ENCODE measurements at places on chromosomes 1 and 21.

GRCh38 chr1:1122981-1123480, 7.1 kb upstream of the C1orf159 start:
- no peak for DNase-seq

- DNase-seq, result peak; percentile 45
Observed at GRCh38 chr1:230123280-230124185, 56.5 kb downstream of the GALNT2 start.

DNA sequence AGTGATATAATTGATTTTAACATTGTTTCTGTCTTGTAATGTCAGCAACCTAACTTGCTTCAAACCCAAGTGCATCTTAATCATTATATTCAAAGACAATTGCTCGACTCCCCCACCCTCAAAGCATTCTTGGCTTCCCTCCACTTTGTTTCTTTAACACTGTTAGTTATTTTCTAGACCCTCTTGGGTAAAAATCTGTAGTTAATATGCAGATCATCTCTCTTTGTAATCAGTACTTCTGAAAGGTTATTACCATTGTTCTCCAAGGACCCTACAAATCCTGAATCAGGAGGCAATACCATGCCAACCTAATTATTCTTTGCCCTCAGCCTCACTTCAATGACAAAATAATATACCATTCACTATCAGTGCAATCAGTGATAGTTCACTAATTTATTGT, 1075.7 kb downstream of the AMY1C start:
- no peak for DNase-seq

GRCh38 chr1:3905266-3905952, 5.3 kb upstream of the C1orf174 start:
- no peak for DNase-seq

DNA sequence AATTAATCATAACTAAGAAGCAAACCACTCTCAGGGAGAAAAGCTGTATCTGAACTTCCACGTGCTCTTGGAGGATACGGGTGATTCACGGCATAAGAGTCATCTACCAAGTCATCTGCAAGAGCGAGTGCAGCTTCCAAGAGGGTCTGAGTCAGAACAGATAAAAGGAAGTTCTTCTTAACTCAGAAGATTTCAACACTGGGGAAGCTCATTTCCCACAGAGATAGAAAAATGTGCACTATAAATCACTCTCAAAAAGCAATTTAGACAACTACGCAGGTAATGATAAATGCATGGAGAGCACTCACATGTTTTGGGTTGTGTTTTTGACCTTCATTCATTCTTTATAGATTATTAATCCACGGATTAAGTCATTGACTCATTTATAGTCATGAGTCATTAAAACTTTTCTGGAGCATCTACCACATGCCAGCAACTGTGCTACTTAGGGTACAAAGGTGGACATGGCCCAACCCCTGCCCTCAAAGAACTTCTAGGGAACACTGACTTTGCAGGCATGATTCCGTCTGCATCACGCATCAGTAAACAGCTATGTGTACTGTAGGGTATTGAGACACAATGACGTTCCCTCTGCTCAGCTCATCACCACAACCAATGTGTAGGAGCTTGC, 20.8 kb downstream of the KCNJ15 start:
- no peak for DNase-seq

DNA sequence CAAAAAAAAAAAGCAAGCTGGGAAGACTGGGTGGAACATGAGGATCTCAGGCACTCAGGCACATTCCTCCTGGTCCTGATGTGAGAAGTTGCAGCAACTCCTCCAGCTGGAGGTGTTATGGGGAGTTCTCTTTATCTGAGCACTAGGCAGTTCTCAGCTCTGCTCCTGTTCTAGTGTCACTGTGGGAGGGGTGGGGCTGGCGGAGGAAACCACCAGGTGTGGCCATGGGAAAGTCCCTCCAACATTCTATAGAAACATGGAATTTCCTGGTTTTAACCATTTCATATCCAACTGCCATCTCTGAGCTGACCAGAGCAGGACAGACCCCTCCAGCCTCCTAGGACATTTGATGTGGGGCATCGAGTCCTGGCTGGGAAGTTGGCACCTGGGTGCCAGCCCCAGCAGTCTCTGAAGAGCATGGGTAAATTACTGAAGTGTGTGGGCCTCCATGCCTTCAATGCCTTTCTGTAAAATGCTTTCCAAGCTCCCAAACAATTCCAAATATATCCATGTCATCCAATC, 804 bp upstream of the IKBKE start:
- DNase-seq, result no peak

GRCh38 chr1:117796226-117796625, 133.2 kb downstream of the GDAP2 start:
- no peak for DNase-seq

DNA sequence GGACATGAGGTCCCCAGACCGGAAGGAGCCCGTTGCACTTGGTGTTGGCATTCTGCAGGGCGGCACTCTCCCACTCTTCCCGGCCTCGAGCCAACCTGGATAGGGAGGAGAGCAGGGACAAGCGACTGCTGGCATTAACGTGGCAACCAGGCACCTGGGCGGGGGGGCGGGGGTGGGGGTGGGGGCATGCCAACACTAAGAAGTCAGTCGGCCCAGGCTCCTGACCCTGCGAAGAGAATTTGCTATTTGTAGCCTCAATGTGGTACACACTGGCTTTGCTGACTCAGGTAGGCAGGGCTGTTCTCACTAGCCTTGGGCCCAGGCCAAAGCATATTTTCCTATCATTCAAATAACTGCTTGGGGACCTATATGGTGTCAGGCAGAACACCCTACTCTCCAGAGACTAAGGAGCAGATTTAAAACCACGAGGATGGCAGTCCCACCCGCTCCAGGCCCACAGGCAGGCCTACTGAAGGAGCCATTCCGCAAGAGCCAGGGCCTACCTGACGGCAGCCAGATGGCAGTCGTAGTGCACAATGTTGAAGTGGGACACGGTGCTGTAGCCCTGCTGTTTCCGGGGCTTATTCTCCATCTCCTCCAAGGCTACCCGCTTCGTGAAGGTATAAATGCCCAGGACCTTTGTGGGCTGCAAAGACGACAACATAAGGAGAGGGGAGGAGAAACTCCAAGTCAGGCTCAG, 123.7 kb downstream of the UBR4 start:
- DNase-seq, result no peak

DNA sequence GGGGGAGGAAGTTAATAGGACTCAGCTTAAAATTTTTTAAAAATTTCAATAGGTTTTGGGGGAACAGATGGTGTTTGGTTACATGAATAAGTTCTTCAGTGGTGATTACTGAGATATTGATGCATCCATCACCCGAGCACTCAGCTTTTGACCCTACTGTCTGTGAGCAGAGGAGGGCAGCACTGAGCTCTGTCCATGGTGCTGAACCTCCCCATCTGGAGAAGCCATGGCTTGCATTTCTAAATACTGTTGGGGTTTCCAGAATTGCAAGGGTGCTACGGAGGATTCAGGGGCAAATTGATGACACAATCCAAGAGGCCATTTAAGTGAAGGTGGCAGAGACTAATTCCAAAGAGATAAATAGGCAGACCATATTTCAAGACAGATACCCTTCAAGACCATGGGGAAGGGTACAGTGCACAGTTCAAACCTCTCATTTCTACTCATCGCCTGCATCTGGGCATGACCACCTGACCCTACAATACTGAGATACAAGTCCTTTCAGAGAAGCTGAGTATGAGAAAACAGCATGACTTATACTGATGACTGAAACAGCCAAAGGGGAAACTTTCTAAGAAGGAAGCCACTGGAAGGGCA, 17.2 kb downstream of the SYT2 start:
- DNase-seq, result peak; percentile 70

- DNase-seq, result no peak
Observed at GRCh38 chr1:171969813-171970212, 128.5 kb downstream of the DNM3 start.
